Stimulated activated CD4-positive, alpha-beta T cell treated with anti-CD3 and anti-CD28 coated beads, Interleukin-12 subunit alpha, Interleukin-12 subunit beta, amount 100 ng/mL, for 24 hours (primary cell): ENCODE measurements at places on chromosomes 5 and 9.

DNA sequence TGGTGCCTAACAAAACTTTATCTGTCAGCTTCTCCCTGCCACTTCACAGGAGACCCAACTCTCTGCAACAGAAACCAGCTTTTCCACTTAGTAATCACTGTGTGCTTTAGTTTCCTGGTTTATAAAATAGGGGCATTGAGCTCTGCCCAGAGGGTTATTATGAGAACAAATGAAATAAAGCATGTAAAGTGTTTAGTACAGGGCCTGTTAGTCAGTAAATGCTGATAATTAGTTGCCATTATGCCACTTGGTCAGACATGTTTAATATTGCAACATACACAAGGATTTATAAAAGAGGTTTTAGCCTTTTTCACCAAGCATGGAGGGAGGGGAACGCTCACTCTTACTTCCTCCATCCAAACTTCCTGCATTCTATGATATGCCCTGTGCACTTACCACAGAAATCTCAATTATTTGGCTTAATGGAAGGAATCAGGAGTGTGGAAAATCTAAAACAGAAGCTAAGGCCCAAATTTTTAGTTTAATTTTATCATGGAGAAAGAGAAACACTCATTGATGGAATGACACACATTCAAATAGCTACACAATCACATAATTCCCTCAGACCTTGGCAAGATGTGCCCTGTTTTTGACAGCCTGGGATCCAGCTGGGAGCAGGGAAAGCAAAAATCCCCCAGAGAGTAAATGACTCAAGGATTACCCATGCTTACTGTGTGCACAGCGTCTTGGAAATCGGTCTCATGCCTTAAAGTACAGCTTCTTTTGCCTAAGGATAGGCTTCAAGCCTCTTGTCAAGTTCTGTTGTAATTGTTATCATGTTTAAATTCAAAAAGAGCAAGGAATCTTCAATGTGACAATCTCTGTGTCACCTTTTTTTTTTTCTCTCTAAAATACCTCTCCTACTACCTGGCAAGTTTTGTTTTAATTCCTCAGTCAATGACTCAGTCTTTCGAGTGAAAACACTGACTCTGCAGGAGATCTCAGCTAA is 34.0 kb downstream of the ZNF474 start:
- DNase-seq, result no peak

- no peak for DNase-seq
These were observed 19.6 kb downstream of the FAT2 start for GRCh38 chr5:151571270-151572173.

DNA sequence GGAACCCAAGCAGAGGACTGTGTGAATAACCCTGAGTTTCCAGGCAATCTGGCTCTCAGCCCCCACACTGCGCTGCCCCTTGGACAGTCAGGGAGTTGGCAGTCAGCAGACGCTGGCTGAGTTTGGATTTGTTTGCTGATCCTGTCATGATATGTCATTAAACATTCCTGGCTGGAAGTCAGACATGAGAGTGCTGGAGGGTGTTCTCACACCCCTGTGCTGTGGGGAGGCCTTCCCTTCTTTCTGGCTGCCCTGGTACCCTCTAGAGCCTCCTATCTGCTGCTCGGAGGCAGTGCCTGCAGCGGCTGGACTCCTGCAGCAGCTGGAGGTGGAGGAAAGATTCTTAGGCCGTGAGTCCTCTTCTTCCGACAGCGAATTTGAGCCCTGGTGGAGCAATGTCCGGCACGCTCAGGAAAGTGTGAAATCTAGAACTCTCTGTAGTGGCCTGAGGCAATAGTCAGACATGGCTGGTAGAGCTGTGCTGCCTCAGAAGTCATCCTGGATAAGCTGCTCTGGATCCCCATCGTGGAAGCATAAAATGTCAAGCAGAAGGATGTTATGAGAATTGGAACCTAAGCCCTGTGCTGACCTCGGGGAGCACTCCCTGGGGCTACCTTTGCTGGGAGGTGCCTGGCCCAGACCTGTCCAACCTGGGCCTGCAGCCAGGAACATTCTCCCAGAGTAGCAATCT is 72.0 kb downstream of the PDE8B start:
- DNase-seq, result no peak

DNA sequence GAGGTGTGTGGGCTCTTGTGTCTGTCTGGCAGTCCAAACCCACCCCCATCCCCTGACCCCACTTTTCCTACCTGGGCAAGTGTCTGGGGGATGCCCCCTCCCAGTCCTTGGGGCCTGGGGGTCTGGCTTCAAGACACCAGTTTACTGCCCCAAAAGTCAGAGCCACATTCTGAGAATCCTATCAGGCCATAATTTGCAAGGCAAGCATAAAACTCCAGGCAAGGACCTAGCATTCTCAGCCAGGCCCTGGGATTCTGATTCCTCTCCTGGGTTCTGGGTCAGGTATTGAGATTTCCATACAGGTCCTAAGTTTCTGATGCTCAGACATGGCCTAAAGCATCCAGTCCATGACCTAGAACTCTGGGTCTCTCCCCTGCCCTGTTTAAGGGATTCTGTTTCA is 33.3 kb downstream of the CXXC5 start:
- DNase-seq, result no peak

DNA sequence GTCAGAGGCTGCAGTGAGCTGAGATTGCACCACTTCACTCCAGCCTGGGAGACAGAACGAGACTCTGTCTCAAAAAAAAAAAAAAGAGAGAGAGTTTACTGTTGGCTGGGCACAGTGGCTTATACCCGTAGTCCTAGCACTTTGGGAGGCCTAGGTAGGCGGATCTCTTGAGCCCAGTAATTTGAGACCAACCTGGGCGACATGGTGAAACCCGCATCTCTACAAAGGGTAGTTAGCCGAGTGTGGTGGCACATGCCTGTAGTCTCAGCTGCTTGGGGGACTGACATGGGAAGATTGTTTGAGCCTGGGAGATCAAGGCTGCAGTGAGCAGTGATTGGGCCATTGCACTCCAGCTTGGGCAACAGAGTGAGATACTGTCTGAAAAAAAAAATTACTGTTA is 12.6 kb downstream of the HABP4 start:
- DNase-seq, result no peak

DNA sequence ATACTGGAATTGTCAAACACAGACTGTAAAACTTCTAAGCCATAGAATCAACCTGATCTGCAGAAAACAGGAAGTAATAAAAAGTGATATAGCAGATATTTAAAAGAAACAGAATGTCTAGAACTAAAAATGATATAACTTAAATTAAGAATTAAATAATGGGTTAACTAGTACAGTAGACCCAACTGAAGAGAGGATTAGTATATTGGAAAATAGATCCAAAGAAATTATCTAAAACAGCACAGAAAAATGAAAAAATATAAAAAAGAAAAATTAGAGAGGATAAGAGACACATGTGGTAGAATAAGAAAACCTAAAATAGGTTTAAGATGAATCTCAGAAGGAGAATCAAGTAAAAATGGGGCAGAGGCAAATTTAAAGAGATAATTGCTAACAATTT is 219.9 kb downstream of the SEMA6A start:
- DNase-seq, result no peak

DNA sequence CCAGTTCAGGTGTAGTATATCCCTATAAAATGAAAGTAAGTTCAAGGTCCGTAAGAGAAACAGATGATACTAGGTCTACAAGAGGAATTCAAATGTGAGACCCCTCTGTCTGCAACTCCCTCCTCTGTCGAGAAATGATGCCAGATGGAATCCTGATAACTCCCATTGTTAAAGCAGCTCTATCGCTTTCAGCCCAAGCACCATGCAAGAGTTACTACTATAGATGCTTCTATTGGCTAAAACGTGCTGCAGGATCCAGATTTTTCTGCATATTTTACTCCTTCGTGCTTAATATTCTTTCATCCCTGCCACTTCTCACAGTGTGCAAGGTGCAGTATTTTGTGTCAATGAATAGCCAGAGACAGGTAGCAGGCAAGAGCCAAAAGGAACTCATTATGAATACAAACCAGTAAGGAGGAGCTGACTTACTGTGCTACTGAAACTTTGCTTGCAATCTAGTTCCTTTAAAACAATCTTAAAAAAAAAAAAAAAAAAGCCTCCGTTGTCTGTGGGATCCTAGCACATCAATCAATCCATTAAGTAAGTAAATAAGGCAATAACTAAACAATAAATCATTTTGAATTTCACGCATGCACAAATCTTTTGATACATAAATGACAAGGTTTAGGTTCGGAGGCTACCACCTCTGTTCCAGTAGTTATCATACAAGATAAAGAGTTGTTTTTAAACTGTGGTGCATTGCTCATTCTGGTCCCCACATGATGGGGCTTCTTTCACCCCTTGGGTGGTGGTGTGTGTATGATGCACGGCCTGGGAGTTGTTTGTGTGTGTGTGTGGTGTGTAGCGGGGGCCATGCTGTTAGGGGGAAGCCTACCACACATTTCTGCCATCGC is 151.1 kb upstream of the MPDZ start:
- DNase-seq, result no peak

DNA sequence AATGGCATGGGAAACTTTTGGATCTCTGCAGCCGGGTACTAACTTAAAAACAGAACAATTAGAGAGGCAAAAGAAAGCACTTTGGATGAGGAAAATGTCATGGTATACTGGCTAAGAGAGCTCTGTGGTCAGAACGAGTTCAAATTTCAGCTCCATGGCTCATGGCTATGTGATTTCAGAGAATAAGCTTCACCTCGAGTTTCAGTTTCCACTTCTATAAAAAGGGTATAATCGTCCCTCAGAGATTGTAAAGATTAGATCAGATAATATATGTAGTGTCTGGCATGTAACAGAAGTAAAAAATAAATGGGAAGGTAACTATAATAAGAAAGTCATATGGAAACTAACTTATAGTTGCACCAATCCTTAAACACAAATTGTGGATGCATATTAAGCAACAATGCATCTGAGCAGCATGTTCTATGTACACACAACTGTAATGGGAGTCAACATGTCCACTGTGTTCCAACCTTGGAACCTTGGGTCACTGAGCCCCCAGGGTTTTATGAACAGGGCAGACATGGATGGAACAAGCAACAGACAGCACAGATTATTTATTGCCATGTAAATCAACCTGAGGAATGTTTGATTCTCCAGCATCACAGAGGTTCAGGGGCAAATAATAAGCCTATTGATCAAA is 145.4 kb downstream of the MAPKAP1 start:
- DNase-seq, result no peak

DNA sequence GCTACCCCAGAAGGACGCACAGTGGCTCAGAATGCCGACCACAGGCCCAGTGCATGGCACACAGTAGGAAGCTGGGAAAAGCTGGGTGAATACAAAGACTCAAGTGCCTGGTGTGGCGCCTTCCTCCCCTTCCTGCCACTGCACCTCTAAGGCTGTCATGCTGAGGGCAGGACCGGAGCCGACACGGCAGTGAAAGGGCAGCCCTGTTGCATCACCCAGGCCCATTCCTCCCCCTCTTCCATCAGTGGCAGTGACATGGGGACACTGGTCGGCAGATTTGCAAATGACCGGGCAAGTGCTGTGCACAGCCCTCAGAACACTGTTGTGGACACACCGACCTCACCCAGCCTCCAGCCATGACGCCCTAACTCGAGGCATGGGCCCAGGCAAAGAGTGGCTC is 84.0 kb downstream of the STK10 start:
- DNase-seq, result no peak

- no peak for DNase-seq
These were observed 2.4 kb upstream of the SMC2 start for GRCh38 chr9:104091708-104092107.

DNA sequence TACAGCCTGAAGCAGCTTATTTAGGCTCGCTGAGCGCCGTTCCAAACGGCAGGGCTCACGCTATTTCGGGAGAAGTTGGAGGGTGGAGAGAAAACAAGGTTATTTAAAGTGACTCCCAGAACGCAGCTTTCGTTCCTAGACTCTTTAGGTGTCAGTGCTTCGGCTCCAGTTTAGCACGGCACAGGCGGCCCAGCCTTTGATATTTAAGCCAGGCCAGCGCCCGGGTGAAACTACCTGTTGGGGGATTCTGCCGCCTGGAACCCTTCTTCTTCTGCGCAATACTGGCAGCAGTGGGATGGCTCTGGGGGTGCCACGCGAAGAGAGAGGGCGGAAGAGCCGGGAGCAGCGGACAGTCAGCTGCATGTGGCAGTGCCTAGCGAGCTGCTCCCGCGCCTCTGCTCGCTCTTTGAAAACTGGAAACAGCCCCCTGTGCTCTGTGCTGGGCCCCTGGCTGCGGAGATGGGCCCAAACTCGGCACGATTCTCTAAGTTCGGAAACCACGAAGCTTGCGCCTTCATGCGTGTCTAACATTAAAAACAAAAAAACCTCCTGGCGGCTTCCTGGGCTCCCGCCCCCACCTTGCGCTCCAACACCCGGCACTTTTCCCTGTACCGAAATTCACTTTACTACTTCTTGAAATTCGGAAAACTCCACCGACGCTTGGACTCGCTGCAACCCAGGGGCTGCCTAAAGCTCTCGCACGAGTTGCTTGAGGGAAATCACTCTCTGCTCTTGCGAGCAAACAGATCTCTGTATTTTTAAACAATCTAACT is 34.6 kb upstream of the NFIB start:
- no peak for DNase-seq

DNA sequence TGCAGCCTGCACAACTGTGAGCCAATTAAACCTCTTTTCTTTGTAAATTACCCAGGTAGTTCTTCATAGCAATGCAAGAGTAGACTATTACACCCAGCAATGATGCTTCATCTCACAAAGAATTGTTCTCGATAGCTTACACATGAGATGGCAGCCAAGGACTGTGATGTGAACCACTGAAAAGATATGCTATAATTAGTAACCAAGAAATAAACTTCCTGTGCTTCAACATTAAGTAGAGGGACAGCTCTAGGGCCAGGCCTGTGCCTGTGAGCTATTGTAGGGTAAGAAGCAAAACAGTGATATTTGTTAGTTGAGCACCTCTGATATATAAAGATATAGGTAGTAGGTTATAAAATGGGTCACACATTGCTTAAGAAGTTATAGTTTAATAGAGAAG is 41.8 kb upstream of the DPYSL3 start:
- DNase-seq, result no peak

GRCh38 chr5:7606840-7607465 is 211.0 kb downstream of the ADCY2 start:
- DNase-seq, result no peak

- no peak for DNase-seq
These were observed 284.9 kb upstream of the FBXL7 start for GRCh38 chr5:15215056-15215455.

DNA sequence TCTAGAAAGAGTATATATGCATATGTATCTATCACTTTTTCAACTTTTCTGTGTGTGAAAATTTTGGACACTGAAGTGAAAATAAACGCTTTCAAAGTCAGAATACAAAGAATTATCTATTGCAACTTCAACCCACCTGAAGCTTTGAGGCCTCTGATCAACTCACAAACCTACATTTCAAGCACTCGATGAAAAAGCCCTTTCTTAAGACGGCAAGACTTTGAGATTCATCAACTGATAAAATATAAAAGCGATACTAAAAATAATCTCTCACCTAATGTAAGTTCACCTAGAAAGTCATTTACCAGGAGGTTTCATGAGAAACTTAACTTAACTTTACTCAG is 1.2 kb downstream of the GOLPH3 start:
- DNase-seq, result no peak

DNA sequence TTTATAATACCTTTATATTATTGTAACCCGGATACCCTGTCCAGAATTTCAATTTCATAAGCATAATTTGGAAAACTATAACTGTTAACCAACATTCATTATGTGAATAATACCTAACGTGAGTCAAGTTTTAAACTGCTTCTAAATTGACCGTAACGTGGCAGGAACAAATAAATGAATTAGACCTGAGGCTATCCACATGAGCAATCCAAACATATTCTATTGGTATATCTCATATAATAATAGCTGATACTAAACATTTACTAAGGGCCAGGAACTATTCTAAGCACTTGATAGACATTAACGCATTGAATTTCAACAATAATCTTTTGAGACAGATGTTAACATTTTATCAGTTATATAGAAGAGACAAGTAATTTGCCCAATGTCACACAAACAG is 276.4 kb downstream of the MEF2C start:
- no peak for DNase-seq
